ENCODE measurements at places on chromosomes 6 and 20. TPM values are rescaled to one million over a fixed set of nuclear protein-coding genes. Genes with fewer than 3 reads are reported as not detected.

Gene PRDM13
- total RNA-seq, result not detected

DNA sequence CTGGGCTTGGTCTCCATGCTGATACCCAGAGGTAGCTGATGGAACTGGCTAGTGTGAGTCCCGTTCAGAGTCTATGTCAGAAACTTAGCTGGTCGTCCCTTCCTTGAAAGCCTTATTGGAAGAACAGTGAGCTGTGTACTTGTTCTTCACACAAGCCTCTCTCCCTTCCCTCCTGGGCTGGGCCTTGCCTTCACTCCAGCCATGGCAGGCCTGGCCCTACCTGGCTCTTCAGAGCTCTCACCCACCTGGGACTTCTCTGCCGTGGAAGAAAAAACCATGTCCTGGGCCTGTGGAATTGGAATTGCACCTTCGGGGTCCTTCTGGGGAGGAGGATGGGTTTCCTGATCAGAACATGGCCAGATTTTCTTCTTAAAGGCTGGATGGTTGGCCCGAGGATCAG lies 20.3 kb upstream of the ZNF831 start:
- no peak for DNase-seq

Gene HLA-DRB1
- 122 TPM for total RNA-seq

DNA sequence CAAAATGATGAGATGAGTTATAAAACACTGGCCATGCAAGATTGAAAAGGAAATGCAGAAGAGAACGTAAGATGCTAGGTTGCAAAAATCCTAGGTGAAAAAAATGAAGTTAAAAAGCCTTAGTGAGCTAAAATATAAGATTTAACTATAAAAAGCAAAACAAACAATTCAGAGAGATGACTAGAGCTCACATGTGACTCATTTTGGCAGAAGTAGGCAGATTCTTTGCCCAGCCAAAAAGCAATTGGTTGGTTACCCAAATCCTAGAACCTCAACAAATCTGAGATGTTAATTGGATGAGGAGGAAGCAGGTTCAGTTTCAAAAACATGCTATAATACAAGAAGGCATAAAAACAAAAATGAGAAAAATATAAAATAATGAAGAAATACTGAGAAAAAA lies 249.1 kb downstream of the OGFRL1 start:
- DNase-seq, result no peak

GRCh38 chr6:155850408-155850841 lies 394.8 kb upstream of the NOX3 start:
- no peak for DNase-seq

Gene PFDN6
- 60.0 TPM for total RNA-seq

Gene MYCT1
- 13.6 TPM for total RNA-seq

DNA sequence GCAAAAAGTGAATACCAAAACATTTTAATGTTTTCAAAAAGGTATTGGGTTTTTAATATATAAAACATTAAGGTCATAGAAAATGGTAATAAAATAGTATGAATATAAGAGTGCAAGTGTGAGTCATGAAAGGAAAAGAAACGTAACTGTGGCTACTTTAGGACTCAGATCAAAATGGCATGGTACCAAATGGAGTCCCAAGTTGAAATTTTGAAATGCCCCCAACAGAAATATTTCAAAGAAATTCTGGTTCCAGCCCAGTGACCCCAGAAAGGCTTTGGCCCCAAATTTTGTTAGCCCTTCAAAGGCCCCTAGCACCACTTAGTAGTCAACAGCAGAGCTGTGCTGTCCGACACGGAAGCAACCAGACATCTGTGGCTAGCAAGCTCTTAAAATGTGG lies 6.0 kb downstream of the COL12A1 start:
- no peak for DNase-seq

- DNase-seq, result peak; percentile 36
Measured at GRCh38 chr6:145673504-145673903, 61.8 kb downstream of the EPM2A start.

DNA sequence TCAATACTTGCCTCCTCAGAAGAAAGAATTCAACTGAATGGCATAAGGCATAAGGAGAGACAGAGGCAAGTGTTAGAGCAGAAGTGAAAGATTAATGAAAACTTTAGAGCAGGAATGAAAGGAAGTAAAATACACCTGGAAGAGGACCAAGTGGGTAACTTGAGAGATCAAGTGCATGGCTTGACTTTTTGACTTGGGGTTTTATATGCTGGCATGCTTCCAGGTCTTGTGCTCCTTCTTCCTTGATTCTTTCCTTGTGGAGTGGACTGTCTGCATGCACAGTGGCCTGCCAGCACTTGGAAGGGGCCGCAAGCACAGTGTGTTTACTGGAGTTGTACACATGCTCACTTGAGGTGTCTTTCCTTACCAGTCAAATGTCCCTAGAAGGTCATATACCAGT lies 222.1 kb upstream of the UFL1 start:
- no peak for DNase-seq

Gene IL17A
- not detected for total RNA-seq

DNA sequence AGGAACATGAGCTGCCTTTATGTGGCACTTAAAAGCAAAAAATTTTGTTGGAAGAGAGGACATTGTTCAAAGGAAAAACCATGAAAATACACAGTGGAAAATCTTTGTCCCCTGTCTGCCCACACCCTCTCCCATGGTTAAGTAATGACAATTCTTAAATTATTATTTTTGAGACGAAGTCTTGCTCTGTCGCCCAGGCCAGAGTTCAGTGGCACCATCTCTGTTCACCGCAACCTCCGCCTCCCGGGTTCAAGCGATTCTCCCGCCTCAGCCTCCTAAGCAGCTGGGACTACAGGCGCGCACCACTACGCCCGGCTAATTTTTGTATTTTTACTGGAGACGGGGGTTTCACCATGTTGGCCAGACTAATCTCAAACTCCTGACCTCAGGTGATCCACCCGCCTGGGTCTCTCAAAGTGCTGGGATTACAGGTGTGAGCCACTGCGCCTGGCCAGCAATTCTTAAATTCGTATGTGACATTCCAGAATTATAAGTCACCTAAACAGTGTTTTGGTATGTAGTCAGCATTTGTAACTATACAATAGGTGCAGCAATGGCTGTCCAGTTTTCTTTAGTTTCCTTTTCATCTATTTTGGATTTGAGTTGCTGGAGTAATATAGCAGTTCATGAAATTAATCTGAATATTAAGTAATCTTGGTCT lies 636 bp upstream of the SSR1 start:
- DNase-seq, result no peak

Gene GSTA3
- total RNA-seq, result not detected

Gene FOXA2
- total RNA-seq, result not detected

GRCh38 chr20:34586488-34587163 lies 28.1 kb downstream of the MAP1LC3A start:
- DNase-seq, result no peak

DNA sequence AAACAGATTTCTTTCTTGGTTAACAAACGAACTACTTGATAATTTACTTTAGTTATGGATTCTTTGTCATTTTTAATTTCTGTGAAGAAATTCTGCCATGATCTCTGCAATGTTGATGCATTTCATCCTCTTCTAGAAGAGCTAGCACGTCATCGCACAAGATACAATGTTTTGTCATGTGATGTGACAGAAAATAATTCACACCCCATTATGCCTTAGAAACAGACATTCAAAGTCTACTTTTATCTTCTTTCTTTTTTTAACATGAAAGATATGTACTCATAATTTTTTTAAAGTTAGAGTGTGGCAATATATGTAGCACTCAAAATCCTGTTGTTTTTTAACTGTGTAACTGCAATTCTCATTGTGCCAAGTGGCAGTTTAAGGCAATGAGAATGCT lies 39.6 kb upstream of the NELFCD start:
- no peak for DNase-seq

DNA sequence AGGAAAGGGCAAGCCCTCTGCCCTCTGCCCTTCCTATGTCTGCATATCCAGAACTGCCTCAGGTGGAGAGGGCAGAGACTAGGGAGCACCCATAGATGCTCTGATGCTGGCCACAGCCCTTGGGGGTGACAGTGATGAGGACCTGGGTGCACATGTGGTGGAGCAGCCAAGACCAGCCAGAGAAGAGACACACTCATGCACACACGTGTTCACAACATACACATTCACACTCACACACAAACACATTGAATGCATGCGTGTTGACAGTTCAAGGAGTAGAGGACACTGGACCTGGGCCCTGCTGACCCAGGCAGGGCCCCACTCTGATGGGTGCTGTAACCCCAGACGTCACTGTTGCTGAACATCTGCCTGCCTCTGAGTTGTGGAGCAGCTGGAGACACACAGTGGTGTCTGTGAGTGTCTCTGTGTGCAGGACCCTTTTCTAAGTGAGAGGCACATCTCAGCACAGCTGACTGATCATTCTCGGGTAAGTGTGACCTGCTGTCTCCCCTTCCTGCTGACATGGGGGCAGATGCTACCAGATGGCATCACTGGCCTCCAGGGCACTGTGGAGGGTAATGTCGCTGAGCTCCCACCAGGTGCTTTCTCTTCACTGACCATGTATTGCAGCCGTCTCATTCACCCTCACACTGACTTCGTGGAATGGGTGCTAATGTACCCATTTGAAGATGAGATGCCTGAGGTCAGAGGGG lies 30.1 kb upstream of the MAS1L start:
- DNase-seq, result no peak

Gene CDKN1A
- total RNA-seq, result 38.5 TPM

GRCh38 chr6:140050101-140050995 lies 675.9 kb upstream of the CITED2 start:
- no peak for DNase-seq

DNA sequence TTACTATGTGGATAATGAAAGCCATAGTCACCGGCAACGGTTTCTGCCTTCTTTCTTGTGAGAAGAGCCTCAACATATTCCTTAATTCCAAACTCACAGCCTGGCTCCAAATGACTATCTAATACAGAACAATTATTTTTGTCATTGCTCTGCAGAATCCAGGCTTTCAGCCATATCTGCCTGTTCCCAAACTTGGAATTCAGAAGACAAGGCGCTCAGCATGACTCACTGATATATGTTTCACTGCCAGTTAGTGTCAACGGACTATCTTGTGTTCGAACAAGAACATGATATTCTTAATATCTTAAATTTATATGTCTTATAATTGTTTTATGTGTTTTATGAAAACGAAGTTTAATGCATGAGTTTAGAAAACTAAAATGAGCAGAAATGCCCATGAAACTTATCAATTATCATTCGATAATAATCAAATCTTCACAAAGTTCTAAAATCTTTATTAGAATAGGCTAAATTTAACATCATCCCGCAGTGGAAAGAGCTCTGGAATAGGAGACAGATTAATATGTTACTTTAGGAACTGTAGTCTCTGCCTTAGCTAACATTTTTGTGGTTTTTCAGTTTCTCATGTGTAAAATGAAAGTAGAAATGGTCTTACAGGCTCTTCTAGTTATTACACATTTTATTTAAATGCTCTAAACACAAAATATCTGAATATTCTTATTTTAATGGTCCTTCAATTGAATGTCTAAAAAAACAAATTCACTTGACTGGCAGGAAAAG lies 669.3 kb upstream of the GJE1 start:
- DNase-seq, result no peak

Gene BLTP3A
- total RNA-seq, result 18.8 TPM

DNA sequence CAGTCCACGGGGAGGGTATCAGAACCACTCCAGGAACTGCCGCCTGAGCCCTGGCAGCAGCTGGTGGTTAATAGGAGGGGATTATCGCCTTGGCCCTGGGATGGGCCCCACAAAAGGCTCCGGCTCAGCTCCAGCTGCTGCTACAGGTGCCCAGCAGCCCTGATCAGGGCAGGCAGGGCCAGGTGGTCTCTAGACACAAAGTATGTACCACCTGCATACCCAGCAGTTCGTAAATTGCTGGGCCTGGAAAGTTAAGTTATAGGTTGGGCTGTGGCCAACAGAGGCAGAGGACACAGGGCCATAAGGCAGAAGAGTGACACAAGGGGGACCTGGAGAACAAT lies 35.1 kb downstream of the RRBP1 start:
- DNase-seq, result peak; percentile 42

- DNase-seq, result peak; percentile 57
Measured at GRCh38 chr6:6007366-6008088, 802 bp upstream of the NRN1 start.

DNA sequence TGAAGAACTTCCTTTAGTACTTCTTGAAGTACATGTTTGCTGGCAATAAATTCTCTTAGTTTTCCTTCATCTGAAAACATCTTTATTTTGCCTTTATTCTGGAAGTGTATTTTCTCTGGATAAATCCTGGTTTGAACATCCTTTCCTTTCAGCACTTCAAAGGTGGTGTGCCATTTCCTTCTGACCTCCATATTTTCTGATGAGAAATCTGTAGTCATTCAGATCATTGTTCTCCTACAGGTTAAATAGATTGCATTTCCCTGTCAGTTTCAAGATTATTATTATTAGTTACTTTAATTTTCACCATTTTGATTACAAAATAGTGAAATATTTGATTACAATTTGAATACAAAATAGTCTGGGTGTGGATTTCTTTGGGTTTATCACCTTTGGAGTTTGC lies 134.5 kb downstream of the CDH26 start:
- DNase-seq, result no peak

Gene COL19A1
- 3.1 TPM for total RNA-seq

Gene SLC9A8
- 6.9 TPM for total RNA-seq

GRCh38 chr6:35370785-35371493 lies 28.6 kb downstream of the PPARD start:
- DNase-seq, result no peak

Gene SLC22A7
- total RNA-seq, result not detected

GRCh38 chr20:59032713-59033059 lies 551 bp upstream of the ATP5F1E start:
- DNase-seq, result no peak

DNA sequence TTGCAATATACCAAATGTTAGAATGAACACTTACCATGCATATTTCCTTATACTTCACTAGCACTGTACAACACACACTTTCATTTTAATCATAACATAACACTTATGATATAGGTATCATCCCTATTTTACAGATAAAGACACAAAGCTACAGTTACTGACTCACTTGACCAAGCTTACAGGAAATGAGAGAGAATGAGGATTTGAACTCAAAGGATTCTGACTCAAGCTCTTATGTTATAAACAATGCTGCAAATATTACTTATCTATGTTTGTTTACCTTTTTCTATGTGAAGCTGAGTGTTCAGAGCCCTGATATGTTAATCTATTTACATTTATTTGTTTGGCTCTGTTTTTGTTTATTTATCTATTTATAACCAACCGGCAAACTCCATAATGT lies 245.4 kb downstream of the PTPRK start:
- DNase-seq, result no peak

GRCh38 chr6:34969662-34970265 lies 80.7 kb downstream of the ANKS1A start:
- DNase-seq, result no peak

DNA sequence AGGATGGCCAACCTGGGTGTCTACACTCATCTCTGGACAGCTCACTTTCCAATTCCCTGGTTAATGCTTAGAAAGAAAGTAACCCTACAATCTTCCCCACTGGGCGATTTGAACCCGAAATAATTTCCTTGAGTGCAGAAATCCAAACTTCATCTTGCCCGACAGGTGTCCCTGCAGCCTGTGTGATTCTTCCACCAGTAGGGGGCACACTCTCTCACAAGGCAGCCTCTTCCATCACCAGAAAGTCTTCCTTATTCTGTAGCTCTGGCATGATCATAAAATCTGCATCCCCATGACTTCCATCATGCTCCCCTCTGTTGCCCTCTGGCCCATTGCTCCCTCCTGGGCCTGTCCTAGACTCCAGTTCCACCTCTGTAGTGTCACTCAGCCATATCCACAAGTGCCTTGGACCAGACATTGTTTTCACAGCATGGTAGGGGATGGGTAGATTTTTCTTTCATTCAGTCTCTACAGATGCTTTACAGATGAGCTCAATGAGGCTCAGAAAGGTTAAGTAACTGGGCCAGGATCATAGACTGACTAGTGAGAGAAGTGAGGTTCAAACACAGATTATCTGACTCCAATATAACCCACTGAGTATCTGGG lies 170.4 kb upstream of the SPTLC3 start:
- DNase-seq, result no peak

- DNase-seq, result peak; percentile 67
Measured at GRCh38 chr20:1941226-1941625, 46.0 kb downstream of the SIRPA start.

Gene ZGPAT
- 19.6 TPM for total RNA-seq
